Ascending aorta (tissue), 2 donors: ENCODE measurements at places on chromosomes 6 and 20. TPM values are rescaled to one million over a fixed set of nuclear protein-coding genes. Genes with fewer than 3 reads are reported as not detected.

Gene SPDEF
- not detected for total RNA-seq

Gene CFB
- total RNA-seq: 132 TPM

Gene PTCHD4
- 0.32 TPM for total RNA-seq

DNA sequence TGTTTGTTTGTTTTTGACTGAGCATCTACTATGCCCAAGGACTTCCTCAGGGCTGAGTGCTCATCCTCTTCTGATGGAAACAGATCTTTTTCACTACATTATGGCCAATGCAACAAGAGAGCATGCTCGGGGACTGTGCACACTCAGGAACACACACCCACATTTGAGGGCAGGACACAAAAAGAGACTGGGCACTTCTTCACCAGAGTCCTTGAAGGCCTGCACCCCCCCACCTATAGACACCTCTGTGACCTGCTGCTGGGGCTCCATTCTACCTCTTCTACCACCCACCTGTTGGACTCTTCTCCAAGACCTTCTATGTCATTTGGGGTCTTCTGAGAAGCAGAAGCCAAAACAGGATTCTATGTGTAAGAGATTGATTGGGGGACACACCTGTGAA, 9.2 kb upstream of the MAFB start:
- no peak overlapping the region for H3K4me3 ChIP-seq
- H3K4me1 ChIP-seq: no peaks in the 10 kb centered on the region
- DNase-seq: no peak
- H3K36me3 ChIP-seq: no peaks in the 10 kb centered on the region
- no peak overlapping the region for H3K27ac ChIP-seq

DNA sequence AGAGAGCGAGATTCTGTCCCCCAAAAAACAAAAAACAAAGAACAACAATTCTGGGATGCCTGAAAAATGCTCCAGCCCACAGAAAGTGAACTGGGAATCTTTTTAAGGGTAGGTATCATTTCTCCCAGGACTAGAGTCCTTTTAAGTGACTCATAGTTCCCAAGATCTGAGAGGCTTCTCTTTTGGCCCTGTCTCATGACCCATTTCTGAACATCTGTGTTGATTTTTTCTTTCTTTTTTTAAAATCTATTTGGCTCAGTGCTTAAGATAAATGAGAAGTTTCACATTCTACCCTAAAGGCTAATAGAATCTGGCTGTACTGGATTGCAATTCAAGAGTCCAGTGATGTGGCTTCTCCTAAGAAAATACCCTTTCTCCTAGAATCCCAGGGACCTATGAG, 217.6 kb upstream of the FOXQ1 start:
- H3K36me3 ChIP-seq: no peaks in the 10 kb centered on the region
- DNase-seq: no peak
- no peaks in the 10 kb centered on the region for H3K27me3 ChIP-seq
- no peaks in the 10 kb centered on the region for H3K4me1 ChIP-seq
- no peak overlapping the region for H3K4me3 ChIP-seq
